Karpas-422 (cell line): ENCODE measurements at places on chromosomes 3 and 15. TPM values are rescaled to one million over a fixed set of nuclear protein-coding genes. Genes with fewer than 3 reads are reported as not detected.
A peak's percentile ranks its signal among the peaks of the same experiment; 100 is the strongest.

Gene KBTBD13
- not detected in 2 replicates for total RNA-seq

Gene LTK
- 0.78 and 1.7 TPM in 2 replicates for total RNA-seq

- H3K4me3 ChIP-seq, result no peak overlapping the region
- no peak for DNase-seq
- no peak overlapping the region for H3K27ac ChIP-seq
- H3K27me3 ChIP-seq, result no peaks in the 10 kb centered on the region
- no peaks in the 10 kb centered on the region for H3K4me1 ChIP-seq
Measured at GRCh38 chr3:143822798-143823197, 25.5 kb downstream of the SLC9A9 start.

- no peak overlapping the region for H3K4me3 ChIP-seq
- H3K4me1 ChIP-seq, result no peaks in the 10 kb centered on the region
- peaks cover 4% of the 10 kb centered on the region; the same call in 1 of the 2 replicates for H3K27me3 ChIP-seq
- no peak overlapping the region for H3K27ac ChIP-seq
Measured at GRCh38 chr3:146384786-146385185, 84.6 kb downstream of the PLSCR2 start.

GRCh38 chr15:25850154-25851111 is 12.7 kb downstream of the ATP10A start:
- no peak overlapping the region for H3K4me3 ChIP-seq
- H3K4me1 ChIP-seq, result no peaks in the 10 kb centered on the region
- H3K27me3 ChIP-seq, result no peaks in the 10 kb centered on the region
- H3K27ac ChIP-seq, result no peak overlapping the region
- no peaks in the 10 kb centered on the region for H3K36me3 ChIP-seq
- no peak for DNase-seq

DNA sequence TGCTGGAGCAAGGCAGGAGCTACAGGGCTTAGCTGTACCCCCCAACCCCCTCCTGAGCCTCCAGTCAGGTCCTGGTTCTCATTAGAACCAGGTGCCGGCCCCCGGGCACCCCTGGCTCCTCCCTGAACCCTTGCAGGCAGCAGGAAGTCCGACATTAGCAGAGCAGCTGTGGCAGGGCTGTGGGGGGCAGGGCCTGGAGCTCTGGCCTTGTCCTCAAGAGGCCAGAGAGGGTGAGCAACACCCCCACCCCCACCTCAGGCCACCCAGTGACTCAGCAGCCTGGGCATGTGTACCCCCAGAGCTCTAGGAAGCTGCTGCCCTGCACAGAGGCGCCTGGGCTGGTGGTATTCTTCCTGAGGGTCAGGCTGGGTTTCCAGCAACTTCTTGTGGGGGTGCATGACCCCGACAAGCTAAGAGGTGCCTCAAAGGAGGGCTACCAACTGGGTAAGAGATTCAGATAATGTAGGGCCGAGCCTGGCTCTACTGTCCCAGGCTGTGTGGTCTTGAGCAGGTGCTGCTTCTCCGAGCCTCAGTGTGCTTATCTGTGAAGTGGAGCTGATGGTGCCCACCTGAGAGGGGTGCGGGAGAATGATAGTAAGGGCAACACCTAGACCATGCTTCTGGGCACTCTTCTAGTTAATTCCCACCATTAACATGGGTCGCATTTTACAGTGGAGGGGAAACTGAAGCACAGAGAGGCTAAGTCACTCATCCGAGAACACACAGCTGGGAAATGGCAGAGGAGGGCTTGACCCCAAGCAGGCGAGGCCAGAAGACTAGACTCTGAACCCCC is 16.0 kb downstream of the H1-8 start:
- DNase-seq, result peak; percentile 55
- H3K27ac ChIP-seq, result no peak overlapping the region
- no peaks in the 10 kb centered on the region for H3K27me3 ChIP-seq
- no peaks in the 10 kb centered on the region for H3K36me3 ChIP-seq
- H3K4me3 ChIP-seq, result no peak overlapping the region
